SW480 (cell line): ENCODE measurements at places on chromosomes 4 and X.
A peak's percentile ranks its signal among the peaks of the same experiment; 100 is the strongest.

DNA sequence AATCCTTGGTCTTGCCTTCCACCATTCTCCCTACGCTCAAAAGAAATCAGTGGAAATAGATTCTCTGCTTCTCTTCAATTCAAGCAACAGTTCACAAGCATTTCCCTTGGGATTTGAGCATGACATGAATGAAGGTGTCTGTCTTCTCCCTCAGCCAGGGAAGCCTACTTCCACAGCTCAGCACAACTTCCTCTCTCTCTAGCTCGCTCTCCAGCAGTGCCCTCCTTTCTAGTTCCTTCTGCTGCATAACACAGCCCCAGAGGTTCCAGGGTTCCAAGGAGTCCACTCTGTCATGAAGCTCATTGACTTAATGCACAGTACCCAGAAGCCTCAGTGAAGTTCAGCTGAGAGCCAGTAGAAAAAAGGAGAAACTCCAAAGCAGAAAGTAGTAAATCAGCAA is 81.3 kb downstream of the PLS3 start:
- no peak for DNase-seq

GRCh38 chr4:87849612-87850011 is 16.8 kb downstream of the MEPE start:
- no peak for DNase-seq

- DNase-seq: no peak
Measured at GRCh38 chr4:161657616-161658015, 506.2 kb downstream of the FSTL5 start.

- DNase-seq: no peak
Measured at GRCh38 chr4:151314479-151314878, 10.9 kb downstream of the SH3D19 start.

DNA sequence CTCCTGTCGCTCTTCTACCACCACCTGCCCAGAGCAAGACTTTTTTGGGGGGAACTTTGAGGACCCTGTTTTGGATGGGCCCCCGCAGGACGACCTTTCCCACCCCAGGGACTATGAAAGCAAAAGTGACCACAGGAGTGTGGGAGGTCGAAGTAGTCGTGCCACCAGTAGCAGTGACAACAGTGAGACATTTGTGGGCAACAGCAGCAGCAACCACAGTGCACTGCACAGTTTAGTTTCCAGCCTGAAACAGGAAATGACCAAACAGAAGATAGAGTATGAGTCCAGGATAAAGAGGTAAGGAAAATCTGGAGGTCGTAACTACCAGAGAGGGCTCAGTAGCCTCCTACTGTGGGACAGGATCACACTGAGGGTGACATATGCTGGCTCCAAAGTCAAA is 364.5 kb downstream of the MAPK10 start:
- no peak for DNase-seq

DNA sequence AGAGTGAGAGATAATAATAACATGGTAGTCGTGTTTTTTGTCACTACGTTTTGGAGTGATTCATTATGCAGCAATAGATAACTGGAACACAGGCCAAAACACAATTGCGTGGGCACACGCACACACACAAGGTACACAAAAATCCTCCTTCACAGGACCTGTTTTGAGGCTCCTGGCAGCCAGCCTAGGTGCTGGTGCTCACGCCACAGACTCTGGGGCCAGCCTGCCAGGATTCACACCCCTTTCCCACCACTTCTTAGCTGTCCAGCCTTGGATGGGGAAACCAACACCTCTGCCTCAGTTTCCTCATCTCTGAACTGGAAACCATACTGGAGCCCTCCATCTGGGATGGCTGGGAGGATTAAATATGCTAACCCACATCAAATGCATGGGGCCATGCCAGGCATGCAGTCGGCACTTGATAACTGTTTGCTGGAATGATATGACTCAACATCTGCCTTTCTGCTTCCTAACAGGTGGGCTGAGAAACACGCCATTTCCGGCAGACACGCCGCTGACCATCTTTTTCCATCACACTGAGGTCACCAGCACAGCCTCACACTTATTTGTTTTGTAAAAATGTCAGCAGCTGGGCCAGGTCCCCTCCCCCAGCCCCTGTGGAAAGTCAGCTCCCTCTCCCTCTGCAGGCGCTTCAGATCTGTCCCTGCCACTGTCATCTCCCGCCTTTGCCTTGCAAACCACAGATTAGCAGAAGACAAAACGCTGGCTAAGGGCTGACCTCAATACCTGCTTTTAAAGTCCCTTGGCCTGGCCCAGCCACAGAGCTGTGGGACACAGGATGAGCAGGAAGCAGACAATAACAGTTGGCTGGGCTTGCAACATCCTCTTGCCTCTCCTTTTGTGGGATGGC is 237.5 kb downstream of the BCOR start:
- peak; percentile 97 for DNase-seq

- no peak for DNase-seq
Measured at GRCh38 chr4:151675411-151675971, 85.3 kb downstream of the GATB start.

DNA sequence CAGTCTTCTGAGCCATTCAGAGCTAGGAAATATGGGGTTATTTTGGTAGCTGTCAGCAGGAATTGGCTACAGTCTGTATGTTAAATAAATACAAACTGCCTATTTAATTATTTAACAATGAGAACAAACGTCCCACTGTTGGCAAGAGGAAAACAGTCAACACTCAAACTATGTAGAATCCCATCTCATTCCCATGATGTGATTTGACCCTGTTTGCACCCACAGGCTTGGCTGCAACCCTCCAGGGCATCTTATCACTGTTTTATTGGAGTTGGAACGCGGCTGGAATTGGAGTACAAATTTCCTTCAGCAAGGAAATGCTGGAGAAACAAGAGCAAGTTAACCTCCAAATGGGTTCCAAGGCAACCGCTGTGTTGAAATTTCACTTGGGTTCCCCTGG is 124.0 kb downstream of the KIT start:
- DNase-seq: no peak

DNA sequence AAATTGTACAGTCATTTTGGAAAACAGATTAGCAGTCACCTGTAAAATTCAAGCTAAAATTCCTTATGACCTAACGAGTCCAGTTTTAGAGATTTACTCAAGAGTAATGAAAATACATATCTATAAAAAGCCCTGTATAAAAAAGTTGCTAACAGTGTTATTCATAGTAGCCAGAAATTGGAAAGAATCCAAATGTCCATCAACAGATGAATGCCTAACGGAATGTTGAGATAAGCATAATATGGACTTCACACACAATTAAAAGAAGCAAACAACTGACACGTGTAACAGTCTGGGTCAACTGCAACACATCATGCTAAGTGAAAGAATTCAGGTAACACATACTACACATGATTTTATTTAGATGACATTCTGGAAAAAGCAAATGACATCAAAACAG is 584.8 kb upstream of the AGA start:
- DNase-seq: no peak

DNA sequence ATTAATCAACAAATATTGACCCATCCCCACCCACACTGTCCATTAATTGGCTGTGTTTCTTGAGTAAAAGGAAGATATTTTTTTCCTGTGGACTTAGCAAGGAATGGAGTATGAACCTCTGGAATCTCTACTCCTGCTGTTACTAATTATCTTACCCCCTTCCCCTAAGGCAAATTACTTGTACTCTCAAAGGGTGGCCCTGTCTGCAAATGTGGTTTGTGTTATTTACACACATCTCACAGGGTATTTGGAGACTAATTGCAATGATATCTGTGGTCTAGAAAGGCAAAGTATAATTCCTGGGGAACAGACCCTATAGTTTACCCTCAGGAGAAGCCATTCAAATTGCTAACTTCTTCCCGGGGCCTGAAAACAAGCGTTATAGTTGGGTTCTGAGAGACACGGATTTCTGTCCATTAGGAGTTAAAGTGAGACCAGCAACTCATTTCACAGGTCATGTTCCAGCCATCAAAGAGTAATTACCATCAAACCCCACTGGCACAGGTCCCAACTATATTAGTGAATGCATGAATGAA is 133.0 kb upstream of the RASGEF1B start:
- no peak for DNase-seq

DNA sequence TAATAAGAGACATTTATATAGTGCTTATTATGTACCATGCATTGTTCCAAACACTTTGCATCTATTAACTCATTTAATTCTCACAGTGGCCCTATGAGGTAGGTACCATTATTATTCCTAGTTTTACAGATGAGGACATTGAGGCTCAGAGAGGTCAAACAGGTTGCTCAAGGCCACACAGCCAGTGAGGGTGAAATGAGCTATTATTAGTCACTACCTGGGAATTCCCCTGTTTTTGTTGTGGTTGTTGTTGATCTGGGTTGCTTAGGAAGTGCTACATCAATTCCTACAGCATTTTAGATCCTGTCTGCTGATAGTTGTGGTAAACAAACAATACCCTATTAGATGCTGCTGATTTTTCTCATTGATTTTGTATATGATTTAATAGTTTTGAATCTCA is 41.2 kb downstream of the APLN start:
- DNase-seq: peak; percentile 45

- DNase-seq: peak; percentile 35
Measured at GRCh38 chrX:24561121-24561520, 86.0 kb downstream of the PCYT1B start.

GRCh38 chrX:35890699-35891098 is 28.8 kb upstream of the CFAP47 start:
- DNase-seq: peak; percentile 33
